ENCODE measurements at places on chromosomes 6 and 20. TPM values are rescaled to one million over a fixed set of nuclear protein-coding genes. Genes with fewer than 3 reads are reported as not detected.

MARCKS gene
- total RNA-seq, result 333 TPM

PTGIS gene
- 1.9 TPM for total RNA-seq

ZBTB46 gene
- total RNA-seq, result 41.2 TPM

- no peak for DNase-seq
Measured at GRCh38 chr20:31538326-31538725, 24.1 kb downstream of the HM13 start.

DNA sequence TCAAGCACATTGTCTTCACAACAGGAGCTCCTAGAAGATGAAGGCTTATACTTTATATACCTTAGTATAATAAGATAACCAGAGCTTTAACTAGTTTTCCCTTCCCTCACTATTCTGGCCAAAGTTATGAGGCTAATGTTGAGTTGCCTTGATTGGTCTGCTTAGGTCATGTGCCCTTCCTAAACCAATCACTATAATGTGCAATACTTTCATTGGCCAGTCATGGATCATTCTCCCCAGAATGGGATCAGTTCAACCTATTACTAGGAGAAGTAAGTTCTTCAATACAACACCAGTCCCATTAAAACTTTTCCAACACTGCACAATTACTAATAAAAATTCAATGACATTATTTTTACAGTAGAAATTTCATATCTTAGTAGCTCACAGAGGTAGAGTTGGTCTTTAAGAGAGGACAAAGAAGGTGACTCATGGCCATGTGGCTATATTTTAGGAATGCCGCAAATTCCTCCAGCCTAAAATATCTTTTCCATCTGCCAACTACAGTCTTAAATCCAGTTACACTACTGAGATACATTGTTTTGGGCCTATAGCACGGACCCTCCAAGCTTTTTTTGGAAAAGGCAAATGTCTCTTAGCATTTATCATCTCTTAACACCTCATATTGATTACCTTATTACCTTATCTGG is 12.5 kb upstream of the POU3F2 start:
- DNase-seq, result no peak

DNA sequence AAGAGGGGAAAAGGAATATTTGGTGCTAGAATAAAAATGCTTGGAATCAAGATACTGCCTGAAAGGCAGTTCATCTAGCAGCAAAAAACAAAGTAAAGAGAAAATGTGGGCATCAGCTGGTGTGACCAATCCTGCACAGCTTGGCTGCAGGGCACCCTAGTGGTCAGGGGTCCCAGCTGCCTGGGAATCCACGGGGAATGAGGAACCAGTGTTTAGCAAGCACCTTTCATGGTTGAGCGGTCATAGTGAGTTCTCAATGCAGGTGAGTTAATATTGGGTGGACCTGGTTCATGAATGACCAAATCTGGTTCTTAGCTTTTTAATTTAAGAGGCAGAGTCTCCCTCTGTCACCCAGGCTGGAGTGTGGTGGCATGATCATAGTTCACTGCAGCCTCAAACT is 53.3 kb downstream of the CAP2 start:
- DNase-seq, result no peak

GRCh38 chr6:19538096-19538495 is 299.1 kb upstream of the ID4 start:
- DNase-seq, result no peak

DNA sequence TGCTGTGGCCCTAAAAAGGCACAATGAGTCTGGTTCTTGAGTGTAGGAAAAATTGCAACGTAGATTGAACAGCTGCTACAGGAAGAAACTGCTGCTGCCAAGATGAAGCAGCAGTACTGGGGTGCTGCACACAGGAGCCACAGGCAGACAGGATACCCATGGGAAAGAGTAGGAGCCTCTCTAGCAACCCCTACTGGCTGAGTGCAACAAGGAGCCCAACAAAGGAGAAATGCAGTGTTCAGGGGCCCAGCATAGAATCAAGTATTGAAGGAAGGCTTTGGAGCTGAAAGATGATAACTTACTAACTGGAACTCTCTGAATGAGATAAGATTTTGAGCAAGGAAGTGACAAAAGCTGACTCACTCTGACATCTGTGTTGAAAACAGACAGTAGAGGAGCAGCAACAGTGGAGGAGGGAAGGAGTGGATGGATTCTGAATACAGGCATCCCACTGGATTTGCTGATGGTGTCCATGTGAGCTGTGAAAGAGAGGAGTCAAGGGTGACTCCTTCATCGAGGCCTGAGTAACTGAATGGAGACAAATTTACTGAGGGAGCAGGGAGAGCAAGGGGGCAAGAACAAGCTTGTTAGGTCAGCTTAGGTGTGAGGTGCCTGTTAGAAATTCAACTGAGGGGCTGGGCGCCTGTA is 534.7 kb upstream of the JARID2 start:
- no peak for DNase-seq

GRCh38 chr20:17631576-17632319 is 50.3 kb downstream of the RRBP1 start:
- DNase-seq, result no peak

DNA sequence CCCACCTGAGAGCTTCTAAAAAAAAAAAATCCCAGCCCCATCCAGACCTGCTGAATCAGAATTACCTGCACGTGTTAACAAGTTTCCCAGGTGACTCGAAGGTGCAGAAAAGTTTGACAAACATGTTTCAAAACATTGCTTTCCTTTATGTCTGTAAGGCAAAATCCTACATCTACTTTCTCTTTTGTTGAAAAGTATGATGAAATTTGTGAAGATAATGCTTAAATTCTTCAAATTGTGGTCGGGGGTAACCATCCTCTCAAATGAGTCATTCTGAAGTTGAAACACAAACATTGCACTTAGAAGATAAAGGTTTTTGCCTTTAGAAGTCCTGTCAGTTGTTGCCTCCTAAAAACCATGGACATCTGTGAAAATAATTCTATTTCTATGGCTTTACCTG is 429.7 kb downstream of the EPHA7 start:
- no peak for DNase-seq

DNA sequence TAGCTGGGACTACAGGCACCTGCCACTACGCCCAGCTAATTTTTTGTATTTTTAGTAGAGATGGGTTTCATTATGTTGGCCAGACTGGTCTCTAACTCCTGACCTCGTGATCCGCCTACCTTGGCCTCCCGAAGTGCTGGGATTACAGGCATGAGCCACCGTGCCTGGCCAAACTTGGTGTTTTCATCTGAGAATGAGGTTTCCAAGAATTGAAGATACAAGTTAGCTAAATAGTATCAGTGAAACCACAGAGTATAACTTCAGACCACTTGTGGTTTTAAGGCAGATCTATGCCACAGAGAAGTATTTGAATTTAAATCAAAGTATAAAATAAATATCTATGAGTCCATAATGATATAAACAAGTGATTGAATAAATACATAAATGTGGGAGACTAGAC is 70.1 kb downstream of the SLC16A10 start:
- no peak for DNase-seq

DNA sequence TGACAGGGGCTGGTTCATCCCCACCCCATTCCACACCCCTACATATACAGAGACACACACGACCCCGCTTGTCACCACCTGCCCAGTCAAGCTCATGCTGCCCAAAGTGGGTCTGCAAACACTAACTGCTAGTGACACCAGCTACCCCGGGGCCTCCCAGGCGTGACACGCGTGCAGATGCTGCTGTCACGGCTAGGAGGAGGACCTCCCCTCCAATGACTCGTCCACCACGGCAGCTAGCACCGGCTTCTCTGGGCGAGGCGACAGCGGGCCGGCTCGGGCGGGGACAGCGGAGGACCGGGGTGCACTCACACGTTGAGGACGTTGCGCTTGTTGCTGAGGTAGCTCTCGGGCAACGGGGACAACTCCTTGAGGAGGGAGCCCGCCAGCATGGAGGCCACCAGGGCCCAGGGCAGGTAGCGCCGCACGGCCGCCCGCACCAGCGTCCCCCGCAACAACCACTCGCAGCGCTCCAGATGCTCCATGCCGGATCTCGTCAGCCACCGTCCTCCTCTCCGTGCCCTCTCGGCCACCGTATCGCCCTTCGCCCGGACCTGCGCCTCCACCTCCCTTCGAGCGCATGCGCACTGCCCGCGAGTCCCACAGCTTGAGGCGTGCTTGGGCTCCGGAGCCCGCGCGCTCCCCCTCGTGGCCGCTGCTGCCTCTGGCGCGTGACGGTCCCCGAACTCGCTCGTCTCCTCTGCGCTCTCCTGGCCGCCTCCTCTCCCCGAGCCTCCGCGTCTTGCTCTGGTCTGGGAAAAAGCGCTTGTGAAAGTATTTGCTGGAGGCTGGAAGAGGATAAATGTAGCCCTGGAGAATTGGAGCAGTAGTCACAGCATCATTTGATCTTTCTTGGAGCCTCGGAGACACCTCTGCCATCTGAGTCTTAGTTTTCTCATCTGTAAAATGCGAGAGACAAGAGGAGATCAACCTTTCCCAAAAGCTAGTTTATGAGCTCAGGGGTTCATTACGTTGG is at the start of gene FITM2:
Gene FITM2 (minus strand): TSS at position 539 of the 976 bp plus-strand sequence. CDS start 54 bp downstream, at position 485.
- peak; percentile 99 for DNase-seq

All from dermis blood vessel endothelial cell (primary cell).